ENCODE measurements at places on chromosomes 4 and X. TPM values are rescaled to one million over a fixed set of nuclear protein-coding genes. Genes with fewer than 3 reads are reported as not detected.

- DNase-seq, result no peak
Observed at GRCh38 chr4:81194286-81194685, 20.7 kb downstream of the PRKG2 start.

DNA sequence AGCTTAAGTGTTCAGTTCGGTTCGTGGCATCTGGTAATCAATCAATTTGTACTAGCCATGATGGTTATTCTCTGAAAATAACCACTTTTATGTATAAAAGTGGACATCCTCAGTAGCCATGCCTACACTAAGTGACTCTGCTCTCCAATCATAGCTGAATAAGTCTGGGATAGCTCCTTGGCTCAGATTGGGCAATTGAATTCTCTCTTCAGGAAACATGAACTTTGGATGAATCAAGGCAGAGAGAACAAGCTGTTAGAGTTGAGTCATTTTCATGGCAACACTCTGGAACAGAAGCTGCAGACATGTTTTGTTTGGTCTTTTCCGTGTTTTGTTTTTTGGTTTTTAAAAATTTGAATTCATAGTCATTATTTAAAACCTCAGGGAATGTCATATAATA, 66.8 kb upstream of the TMEM164 start:
- DNase-seq, result no peak

DNA sequence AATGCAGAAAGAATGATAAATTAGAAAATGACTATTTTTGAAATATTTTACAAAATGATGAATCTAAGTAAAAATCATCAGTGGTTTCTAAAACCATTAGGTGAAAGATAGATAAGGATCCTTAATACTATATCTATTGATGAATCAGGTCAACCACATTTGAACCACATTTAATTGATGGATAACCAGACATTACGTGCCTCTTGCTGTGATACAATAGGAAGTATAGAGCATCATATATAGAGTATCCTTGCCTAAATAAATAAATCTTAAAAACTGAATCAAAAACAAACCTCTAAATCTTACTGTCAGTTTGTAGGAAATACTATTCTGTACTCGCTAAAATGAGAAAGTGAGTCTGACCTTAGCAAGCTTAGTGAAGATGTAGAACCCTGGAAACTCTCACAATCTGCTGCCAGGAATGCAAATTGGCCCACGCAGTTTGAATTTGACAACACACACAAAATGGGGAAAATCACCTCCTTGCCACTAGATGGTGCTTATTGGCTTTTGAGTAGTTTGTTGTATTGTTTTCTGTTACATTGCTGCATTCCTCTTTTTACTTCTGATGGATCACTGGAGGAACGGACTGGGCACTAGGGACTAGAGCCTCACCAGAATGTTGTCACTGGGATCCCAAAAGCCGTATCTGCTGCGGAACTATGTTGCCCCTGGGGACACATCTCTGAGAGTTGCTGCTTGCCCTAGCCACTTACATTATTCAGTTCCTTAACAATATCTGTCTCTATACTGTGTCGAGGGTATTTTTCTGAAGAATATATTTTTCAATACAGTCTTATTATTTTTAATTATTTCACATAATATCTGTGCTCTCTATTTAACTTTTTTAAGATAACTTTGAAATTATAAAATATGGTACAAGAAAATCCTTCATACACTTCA, 25.4 kb upstream of the SLAIN2 start:
- peak; percentile 21 for DNase-seq

DNA sequence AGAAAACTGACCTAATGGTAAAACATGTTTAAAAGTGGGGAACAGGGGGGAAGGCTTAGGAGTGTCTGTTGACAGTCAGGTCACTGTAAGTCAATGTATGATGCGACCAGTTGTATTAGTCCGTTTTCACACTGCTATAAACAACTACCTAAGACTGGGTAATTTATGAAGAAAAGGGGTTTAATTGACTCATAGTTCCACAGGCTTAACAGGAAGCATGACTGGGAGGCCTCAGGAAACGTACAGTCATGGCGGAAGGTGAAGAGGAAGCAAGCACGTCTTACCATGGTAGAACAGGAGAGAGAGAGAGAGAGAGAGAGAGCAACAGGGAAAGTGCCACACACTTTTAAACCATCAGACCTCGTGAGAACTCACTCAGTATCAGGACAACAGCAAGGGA, 13.0 kb upstream of the PLAC1 start:
- peak; percentile 16 for DNase-seq

- no peak for DNase-seq
Observed at GRCh38 chr4:7612311-7612897, 177.7 kb upstream of the PSAPL1 start.

GPR143 gene
- total RNA-seq, result not detected

- no peak for DNase-seq
Observed at GRCh38 chr4:114012749-114013148, 33.3 kb upstream of the ARSJ start.

BDH2 gene
- total RNA-seq, result 22.5 TPM

DNA sequence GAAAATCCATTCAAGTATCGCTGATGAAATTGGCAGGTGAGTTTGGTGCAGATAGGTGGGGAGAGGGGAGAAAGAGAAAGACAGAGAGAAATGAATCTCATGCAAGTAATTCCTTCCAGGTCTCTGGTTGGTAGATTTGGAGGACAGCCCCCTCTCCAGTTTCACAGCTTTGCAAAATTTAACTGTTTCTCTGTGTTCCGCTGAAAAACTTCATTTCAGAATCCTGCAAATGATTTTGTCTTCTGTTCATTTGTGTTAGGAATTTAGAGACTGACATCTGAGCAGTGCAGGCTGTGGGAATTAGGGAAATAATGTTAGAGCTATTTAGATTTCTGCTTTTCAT, 328.5 kb downstream of the FBXW7 start:
- no peak for DNase-seq

DNA sequence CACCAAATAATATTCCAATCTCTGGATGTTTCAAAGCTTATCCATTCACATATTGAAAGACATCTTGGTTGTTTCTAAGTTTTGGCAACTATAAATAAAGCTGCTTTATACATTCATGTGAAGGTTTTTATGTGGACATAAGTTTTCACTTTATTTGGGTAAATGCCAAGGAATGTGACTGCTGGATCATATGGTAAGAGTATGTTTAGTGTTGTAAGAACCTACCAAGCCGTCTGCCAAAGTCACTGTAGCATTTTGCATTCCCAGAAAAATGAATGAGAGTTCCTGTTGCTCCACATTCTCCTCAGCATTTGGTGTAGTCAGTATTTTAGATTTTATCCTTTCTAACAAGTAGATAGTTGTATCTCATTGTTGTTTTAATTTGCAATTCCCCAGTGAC, 1047.7 kb downstream of the C4orf33 start:
- DNase-seq, result no peak

FAM133A gene
- not detected for total RNA-seq

UPF3B gene
- 11.2 TPM for total RNA-seq

CXCL3 gene
- total RNA-seq, result not detected

SRPX gene
- 0.63 TPM for total RNA-seq

FAM236C gene
- total RNA-seq, result not detected

GRCh38 chr4:149047368-149047767, 605.2 kb upstream of the NR3C2 start:
- no peak for DNase-seq

DNA sequence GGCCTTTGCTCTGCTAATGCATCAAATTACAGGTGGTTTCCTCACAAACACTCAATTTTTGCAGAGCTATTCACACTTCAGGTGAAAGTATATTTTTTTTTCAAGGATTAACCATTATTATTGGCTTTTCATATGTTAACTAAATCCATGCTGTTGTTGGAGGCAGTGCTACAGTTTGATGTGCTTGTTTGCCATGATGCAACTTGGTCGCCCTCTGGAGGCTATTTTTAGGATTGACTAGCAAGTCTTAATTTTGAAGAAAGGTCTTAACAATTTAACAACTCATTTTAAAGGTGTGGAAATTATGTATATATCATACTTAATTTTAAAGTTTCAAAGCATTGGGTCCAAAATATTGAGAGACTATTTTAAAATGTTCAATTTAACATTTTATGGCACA, 168.8 kb upstream of the FAM47A start:
- DNase-seq, result no peak

FMR1NB gene
- not detected for total RNA-seq

DDX53 gene
- not detected for total RNA-seq

DNA sequence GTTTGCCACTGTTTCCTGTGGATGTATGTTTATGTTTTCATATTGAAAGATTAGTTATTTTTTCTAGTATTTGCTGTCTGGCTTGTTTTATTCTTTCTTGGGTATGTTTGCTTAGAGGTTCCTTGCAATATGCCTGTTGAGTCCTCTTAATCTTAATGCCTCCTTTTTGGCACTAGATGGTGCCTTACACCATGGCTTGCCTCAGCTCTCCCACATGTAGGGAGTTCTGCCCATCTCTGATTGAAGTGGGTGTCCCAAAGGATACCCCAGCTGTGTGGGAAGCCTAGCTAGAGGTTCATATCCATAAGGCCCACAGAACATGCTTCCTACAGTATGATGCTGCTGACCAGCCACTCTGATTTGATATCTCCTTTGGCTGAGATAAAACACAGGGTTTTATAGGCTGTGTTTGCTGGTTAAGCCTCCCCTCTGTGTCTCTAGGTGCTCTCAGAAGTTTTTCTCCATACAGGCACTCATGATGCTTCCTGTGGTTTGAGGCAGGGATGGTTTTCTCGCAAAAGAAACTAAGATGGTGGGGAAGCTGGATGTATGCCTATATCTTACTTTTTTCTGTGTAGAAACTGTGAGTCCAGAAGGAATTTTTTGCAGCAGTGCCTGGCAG, 162.4 kb downstream of the ASB9 start:
- DNase-seq, result no peak

- DNase-seq, result no peak
Observed at GRCh38 chrX:128365492-128365891, 313.3 kb upstream of the ACTRT1 start.

DGAT2L6 gene
- not detected for total RNA-seq

CT83 gene
- total RNA-seq, result not detected

- DNase-seq, result no peak
Observed at GRCh38 chrX:136711147-136711546, 63.2 kb downstream of the CD40LG start.

HDAC6 gene
- 89.0 TPM for total RNA-seq

- no peak for DNase-seq
Observed at GRCh38 chrX:155592981-155593380, 19.8 kb downstream of the TMLHE start.

GRCh38 chr4:177308125-177308524, 1.5 kb upstream of the NEIL3 start:
- DNase-seq, result no peak

ARMCX1 gene
- total RNA-seq, result 0.45 TPM

GRPR gene
- total RNA-seq, result not detected

FRMD7 gene
- not detected for total RNA-seq

HGFAC gene
- not detected for total RNA-seq

GRCh38 chrX:17798921-17799320, 61.6 kb downstream of the SCML1 start:
- no peak for DNase-seq

- no peak for DNase-seq
Observed at GRCh38 chr4:22187203-22187820, 238.7 kb upstream of the KCNIP4 start.

- DNase-seq, result no peak
Observed at GRCh38 chr4:27081675-27082586, 221.3 kb downstream of the STIM2 start.

- DNase-seq, result no peak
Observed at GRCh38 chr4:56879996-56880395, 27.7 kb upstream of the REST start.

- no peak for DNase-seq
Observed at GRCh38 chr4:15234856-15235126, 193.0 kb upstream of the C1QTNF7 start.

IL2RG gene
- 633 TPM for total RNA-seq

GRCh38 chrX:19991350-19991718, 473 bp upstream of the BCLAF3 start:
- no peak for DNase-seq

GRCh38 chr4:119151161-119151560, 15.5 kb downstream of the MYOZ2 start:
- DNase-seq, result no peak

- DNase-seq, result no peak
Observed at GRCh38 chr4:72063726-72064125, 31.9 kb downstream of the NPFFR2 start.
